Uterus (tissue), 4 donors: ENCODE measurements at places on chromosomes 12 and 14. TPM values are rescaled to one million over a fixed set of nuclear protein-coding genes. Genes with fewer than 3 reads are reported as not detected.
A peak's percentile ranks its signal among the peaks of the same experiment; 100 is the strongest.

- no peaks in the 10 kb centered on the region for H3K4me1 ChIP-seq
- peak within 1 kb of the TSS; percentile 92 for H3K4me3 ChIP-seq
- peak; percentile 45 for DNase-seq
- H3K36me3 ChIP-seq = no peaks in the 10 kb centered on the region
- H3K27me3 ChIP-seq = no peaks in the 10 kb centered on the region
These were observed at the start of gene PITPNM2 for GRCh38 chr12:123150744-123151456. Gene PITPNM2 (minus strand): TSS chr12:123151090. CDS start chr12:123034590, 116,500 bp downstream.

GNB3 gene
- 2.7 TPM for total RNA-seq

GRCh38 chr12:67546746-67547145 is 101.8 kb upstream of the DYRK2 start:
- no peak overlapping the region for H3K27ac ChIP-seq
- H3K27me3 ChIP-seq = no peaks in the 10 kb centered on the region
- H3K4me3 ChIP-seq = no peak overlapping the region
- H3K4me1 ChIP-seq = no peaks in the 10 kb centered on the region

DNA sequence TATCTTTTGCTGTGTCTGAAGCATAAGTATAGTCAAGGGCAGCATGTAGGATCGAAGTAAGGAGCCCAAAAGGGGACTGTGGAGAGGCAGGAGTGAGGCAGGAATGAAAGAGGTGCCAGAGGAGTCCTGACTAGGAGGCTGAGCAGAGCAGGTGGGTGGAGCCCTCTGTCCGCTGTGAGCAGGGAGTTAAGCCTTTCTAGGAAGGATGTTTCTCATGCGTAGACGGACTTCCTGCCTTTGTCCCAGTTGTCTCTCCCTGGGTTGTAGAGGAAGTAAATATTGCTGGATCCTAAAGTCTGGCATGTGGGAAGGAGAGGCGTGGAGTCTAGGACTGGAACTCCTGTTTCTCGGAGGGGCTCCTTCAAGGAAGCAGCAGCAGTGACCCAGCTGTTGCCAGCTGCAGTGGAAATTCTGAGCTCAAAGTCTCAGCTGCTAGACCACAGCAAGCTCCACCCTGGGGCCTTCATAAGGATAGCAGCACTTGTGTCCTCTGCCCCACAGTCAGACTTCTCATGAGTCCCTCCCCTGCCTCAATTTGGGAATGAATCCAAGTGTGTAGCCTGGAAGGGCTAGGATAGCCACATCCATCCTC is 44.0 kb downstream of the RBMS2 start:
- peak overlapping the region; percentile 75 for H3K27ac ChIP-seq
- no peaks in the 10 kb centered on the region for H3K27me3 ChIP-seq
- no peak overlapping the region for H3K4me3 ChIP-seq
- peak; percentile 72 for DNase-seq
- H3K36me3 ChIP-seq = no peaks in the 10 kb centered on the region

DNA sequence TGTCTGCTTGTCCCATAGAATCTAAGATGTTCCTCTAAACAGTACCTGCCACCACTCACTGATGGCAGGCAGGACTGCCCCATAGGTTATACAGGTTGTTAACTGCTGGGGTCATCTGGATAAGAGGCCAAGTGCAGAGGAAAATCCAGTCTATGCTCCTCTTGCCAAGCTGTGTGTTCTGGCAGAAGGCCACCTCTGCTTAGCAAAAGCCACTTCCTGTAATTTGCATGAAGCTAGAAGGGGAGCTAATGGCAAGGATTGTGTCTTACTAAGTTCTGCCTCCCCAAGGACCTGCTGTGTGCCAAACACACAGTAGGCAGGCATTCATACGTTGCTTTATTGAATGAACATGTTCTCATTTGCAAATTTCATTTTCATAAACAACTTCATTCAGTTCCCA is 445.4 kb downstream of the BCL11B start:
- no peak overlapping the region for H3K27ac ChIP-seq
- no peak overlapping the region for H3K4me3 ChIP-seq
- H3K27me3 ChIP-seq = no peaks in the 10 kb centered on the region
- H3K36me3 ChIP-seq = no peaks in the 10 kb centered on the region

PPM1H gene
- total RNA-seq = 11.2 TPM

MMP19 gene
- total RNA-seq = 5.6 TPM

MYL2 gene
- 2.7 TPM for total RNA-seq

DNA sequence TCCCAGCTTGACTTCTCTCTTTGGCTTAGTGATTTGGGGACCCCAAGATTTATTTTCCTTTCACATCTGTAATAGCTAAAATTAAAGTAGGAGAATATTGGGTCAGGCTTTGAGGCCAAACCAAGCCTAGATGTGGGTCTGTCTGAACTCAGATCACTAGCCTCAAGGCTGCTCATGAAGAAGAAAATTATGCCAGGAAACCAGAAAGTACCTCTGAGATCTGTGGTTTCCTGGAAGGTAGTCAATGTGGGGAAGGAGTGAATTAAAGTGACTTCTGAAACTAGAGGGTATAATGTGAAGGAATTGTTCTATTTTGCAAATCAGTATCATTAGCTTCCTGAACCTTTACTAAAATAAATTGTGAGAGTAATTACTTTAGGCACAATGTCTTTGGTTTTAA is 13.4 kb upstream of the CLEC12A start:
- no peaks in the 10 kb centered on the region for H3K4me1 ChIP-seq
- H3K36me3 ChIP-seq = no peaks in the 10 kb centered on the region
- no peak for DNase-seq
- no peak overlapping the region for H3K4me3 ChIP-seq

ATL1 gene
- total RNA-seq = 10.2 TPM

GRCh38 chr12:8987163-8987562 is 2.2 kb upstream of the KLRG1 start:
- H3K27ac ChIP-seq = no peak overlapping the region
- H3K27me3 ChIP-seq = no peaks in the 10 kb centered on the region
- no peak overlapping the region for H3K4me3 ChIP-seq

RAD9B gene
- total RNA-seq = 8.4 TPM

- no peak for DNase-seq
- no peaks in the 10 kb centered on the region for H3K27me3 ChIP-seq
These were observed 25.2 kb downstream of the MIA2 start for GRCh38 chr14:39258782-39259545.

GRCh38 chr14:91063119-91063518 is 2.7 kb upstream of the RPS6KA5 start:
- DNase-seq = no peak
- no peak overlapping the region for H3K27ac ChIP-seq
- H3K27me3 ChIP-seq = no peaks in the 10 kb centered on the region
- H3K4me1 ChIP-seq = no peaks in the 10 kb centered on the region
- H3K4me3 ChIP-seq = no peak overlapping the region

NKX2-1 gene
- total RNA-seq = not detected

GRCh38 chr14:85178864-85179263 is 351.1 kb upstream of the FLRT2 start:
- no peak for DNase-seq
- H3K27me3 ChIP-seq = no peaks in the 10 kb centered on the region
- no peak overlapping the region for H3K27ac ChIP-seq

GRCh38 chr12:85713373-85713772 is 122.8 kb downstream of the RASSF9 start:
- no peaks in the 10 kb centered on the region for H3K36me3 ChIP-seq
- no peaks in the 10 kb centered on the region for H3K27me3 ChIP-seq
- no peaks in the 10 kb centered on the region for H3K4me1 ChIP-seq
- DNase-seq = no peak
- H3K4me3 ChIP-seq = no peak overlapping the region

- H3K4me1 ChIP-seq = no peaks in the 10 kb centered on the region
- H3K27me3 ChIP-seq = no peaks in the 10 kb centered on the region
- H3K4me3 ChIP-seq = no peak overlapping the region
- no peak for DNase-seq
These were observed 215.8 kb downstream of the PHLDA1 start for GRCh38 chr12:75815756-75816155.

SINHCAF gene
- 146 TPM for total RNA-seq

DNA sequence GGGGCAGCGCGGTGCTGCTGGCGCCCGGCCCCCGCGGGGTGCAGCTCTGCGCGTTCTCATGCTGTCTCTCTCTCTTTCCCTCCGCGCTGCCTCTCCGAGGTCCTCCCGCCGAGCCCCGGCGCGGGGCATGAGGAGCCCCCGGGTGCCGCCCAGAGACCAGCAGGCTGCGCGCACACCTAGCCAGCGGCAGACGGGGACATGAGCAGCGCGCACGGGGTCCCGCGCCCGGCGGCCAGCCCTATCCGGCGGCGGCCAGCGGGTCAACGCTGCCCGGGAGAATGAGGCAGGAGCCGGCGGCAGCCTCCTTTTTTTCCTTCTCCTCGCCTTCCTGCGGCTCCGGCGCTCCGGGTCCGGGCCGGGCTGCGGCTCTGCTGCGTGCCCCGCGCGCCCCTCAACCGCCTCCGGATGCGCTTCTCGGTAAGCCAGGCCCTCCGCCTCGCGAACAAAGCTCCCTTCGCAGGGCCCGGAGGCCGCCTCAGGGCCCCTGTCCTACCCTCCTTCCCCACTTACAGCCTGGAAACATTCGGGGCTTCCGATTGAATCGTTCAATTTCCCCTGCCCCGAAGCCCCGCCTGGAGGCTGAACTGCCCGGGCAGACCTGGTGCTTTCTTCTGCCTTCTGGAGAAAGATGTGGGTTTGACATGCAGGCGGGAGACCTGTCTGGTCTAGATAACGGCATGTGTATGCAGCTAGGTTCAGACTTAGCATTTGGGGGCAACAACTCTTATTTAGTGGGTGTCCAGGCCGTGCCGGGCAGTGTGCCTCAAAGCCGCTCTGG is at the start of gene TUNAR:
TSS of gene TUNAR (plus strand) at position 72 of the 778 bp plus-strand sequence.
- no peak within 1 kb of the TSS for H3K4me3 ChIP-seq
- H3K36me3 ChIP-seq = no peaks in the 10 kb centered on the region
- H3K4me1 ChIP-seq = no peaks in the 10 kb centered on the region
- DNase-seq = no peak
- H3K27me3 ChIP-seq = no peaks in the 10 kb centered on the region

DNA sequence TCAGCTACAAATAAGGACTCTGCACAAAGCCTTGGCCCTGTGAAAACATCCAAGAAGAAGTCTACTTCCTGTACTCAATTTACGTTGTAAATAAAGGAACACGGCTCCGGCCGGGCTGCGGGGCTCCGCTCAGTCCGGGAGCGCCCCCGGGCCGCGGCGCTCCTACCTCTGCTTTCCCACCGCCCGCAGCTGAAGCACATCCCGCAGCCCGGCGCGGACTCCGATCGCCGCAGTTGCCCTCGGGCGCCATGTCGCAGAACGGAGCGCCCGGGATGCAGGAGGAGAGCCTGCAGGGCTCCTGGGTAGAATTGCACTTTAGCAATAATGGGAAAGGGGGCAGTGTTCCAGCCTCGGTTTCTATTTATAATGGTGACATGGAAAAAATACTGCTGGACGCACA is 502.3 kb upstream of the FOXG1 start:
- H3K4me3 ChIP-seq = no peak overlapping the region
- H3K36me3 ChIP-seq = no peaks in the 10 kb centered on the region
- DNase-seq = no peak
- no peak overlapping the region for H3K27ac ChIP-seq

DNA sequence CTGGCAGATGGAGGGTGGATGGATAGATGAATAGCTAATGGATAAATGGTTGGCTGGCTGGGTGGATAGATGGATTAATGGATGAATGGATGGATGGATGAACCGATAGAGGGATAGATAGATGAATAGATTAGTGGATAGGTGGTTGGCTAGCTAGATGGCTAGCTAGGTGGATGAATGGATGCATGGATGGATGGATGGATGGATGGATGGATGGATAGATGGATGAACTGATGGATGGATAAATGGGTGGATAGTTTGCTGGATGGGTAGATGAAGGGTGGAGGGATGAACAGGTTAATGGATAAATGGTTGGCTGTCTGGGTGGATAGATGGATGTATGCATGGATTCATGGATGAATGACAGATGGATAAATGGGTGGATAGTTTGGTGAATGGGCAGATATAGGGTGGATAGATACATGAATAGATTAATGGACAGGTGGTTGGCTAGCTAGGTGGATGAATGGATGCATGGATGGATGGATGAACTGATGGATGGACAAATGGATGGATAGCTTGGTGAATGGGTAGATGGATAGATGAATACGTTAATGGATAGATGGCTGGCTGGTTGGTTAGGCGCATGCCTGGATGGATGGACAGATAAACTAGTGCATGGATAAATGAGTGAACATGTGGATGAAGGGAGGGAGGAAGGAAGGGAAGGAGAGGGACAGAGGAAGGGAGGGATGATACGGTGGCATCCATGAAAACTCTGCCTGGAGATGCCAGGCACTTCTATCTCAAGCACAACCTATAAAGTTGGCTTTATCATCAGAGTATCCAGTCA is 8.1 kb downstream of the SERPINA9 start:
- no peak overlapping the region for H3K4me3 ChIP-seq
- no peaks in the 10 kb centered on the region for H3K36me3 ChIP-seq
- H3K27me3 ChIP-seq = no peaks in the 10 kb centered on the region
- DNase-seq = no peak
- no peak overlapping the region for H3K27ac ChIP-seq

- no peak overlapping the region for H3K27ac ChIP-seq
- no peaks in the 10 kb centered on the region for H3K4me1 ChIP-seq
- H3K4me3 ChIP-seq = no peak overlapping the region
- no peaks in the 10 kb centered on the region for H3K36me3 ChIP-seq
These were observed 33.1 kb downstream of the SYNDIG1L start for GRCh38 chr14:74392616-74393570.

DNA sequence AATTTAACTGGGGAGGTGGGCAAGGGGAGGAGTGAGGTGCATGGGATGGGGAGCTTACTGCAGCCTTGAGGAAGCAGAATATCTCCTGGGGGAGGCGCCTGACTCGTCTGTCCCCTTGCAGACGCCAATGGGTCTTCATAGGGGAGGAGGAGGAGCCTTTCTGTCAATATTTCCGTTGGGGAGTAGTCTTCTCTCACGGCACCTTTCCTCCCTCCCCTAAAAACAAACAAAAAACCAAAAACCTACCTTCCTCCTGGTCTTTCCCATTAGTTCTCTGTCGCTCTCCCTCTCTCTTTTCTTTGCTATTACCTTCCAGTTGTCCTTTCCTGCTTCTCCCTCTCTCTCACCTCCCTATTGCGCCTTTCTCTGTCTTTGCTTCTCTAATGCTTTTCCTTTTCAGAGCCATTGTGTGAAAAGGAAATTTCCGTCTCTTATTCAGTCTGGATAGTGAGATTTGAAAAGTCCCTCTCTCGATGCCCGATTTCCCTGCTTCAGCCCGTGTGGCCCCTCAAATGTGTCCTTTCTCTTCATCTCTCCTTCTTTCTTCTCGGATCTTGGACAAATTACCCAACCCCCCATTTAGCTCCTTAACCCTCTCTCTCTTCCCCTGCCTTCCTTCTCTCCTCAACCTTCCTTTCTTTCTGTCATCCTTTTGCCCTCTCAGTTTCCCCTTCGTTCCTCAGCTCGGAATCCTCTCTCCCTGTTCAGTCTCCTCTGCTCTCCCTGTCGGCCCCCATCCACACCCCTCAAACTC is 5.9 kb downstream of the GPR84 start:
- H3K27me3 ChIP-seq = no peaks in the 10 kb centered on the region

GALNT8 gene
- total RNA-seq = 5.8 TPM

- H3K27me3 ChIP-seq = no peaks in the 10 kb centered on the region
- no peaks in the 10 kb centered on the region for H3K4me1 ChIP-seq
- H3K27ac ChIP-seq = no peak overlapping the region
These were observed 42.8 kb upstream of the VASH1 start for GRCh38 chr14:76718306-76719040.

- no peaks in the 10 kb centered on the region for H3K27me3 ChIP-seq
- no peaks in the 10 kb centered on the region for H3K4me1 ChIP-seq
- no peaks in the 10 kb centered on the region for H3K36me3 ChIP-seq
These were observed 94.4 kb downstream of the FIGNL2 start for GRCh38 chr12:51753980-51754675.

- no peaks in the 10 kb centered on the region for H3K27me3 ChIP-seq
- H3K27ac ChIP-seq = peak overlapping the region; percentile 87
These were observed 200.2 kb downstream of the ANO6 start for GRCh38 chr12:45416126-45416525.

KLRG1 gene
- 0.26 TPM for total RNA-seq

GRCh38 chr14:67532606-67532997 is 488 bp upstream of the PLEKHH1 start:
- no peak for DNase-seq
- peak overlapping the region; percentile 25 for H3K27ac ChIP-seq
- no peaks in the 10 kb centered on the region for H3K27me3 ChIP-seq
- H3K4me3 ChIP-seq = peak overlapping the region; percentile 34
- no peaks in the 10 kb centered on the region for H3K36me3 ChIP-seq

OR4E2 gene
- total RNA-seq = not detected
